SW480 (cell line): ENCODE measurements at places on chromosomes 6 and 20.

DNA sequence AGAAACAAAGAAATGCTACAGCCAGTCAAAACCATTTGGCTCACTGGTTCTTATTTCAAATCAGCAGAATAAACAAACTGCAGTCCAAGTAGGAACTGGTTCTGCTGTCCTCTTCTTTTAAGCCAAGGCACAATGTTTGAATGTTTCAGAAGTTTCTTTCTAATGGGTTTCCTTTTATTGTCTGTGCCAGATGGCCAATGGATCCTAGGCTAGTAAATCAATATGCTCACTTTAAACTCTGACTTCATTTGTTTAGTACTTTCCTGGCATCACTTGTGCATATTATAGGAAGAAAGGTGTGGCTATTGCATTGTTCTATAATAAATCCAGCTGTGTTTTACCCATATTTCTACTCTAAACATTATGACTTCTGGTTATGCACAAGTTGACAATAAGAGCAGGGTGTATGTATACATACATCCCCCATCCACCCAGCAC lies 99.7 kb upstream of the PLCB4 start:
- no peak for DNase-seq

GRCh38 chr20:37390891-37391525 lies 45.1 kb downstream of the SRC start:
- DNase-seq, result no peak

DNA sequence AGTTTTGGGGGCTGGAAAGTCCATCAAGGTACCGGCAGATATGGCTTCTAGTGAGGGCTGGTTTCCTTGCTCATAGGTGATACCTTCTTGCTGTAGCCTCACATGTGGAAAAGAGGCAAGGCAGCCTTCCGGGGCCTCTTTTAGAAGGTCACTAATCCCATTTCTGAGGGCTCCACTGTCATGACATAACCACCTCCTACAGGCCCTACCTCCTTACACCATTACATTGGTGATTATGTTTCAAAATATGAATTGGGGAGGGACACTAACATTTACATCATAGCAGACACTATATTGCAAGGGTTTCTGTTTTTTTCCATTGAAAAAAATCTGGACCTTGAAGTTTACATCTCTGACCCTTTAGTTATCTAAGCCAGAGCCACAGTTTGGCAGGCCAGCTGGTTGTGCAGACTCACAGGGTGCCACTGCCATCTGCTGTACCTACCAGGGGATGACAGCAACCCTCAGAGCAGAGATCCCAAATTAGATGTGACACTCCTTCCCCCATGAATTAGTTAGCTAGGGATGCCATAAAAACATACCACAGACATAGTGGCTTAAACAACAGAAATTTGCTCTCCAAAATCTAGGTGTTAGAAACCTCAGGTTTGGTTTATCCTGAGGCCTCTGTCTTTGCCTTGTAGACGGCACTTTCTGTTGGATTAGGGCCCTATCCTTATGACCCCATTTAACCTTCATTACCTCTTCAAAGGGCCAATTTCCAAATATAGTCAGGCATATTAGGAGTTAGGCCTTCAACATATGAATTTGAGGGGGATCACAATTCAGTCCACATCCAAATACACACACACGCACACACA lies 166.4 kb upstream of the RNF217 start:
- peak; percentile 13 for DNase-seq

- DNase-seq, result peak; percentile 7
These were observed 1192.4 kb upstream of the CITED2 start for GRCh38 chr6:140566781-140567277.

- no peak for DNase-seq
These were observed 251.6 kb upstream of the TAB2 start for GRCh38 chr6:149065658-149066556.

DNA sequence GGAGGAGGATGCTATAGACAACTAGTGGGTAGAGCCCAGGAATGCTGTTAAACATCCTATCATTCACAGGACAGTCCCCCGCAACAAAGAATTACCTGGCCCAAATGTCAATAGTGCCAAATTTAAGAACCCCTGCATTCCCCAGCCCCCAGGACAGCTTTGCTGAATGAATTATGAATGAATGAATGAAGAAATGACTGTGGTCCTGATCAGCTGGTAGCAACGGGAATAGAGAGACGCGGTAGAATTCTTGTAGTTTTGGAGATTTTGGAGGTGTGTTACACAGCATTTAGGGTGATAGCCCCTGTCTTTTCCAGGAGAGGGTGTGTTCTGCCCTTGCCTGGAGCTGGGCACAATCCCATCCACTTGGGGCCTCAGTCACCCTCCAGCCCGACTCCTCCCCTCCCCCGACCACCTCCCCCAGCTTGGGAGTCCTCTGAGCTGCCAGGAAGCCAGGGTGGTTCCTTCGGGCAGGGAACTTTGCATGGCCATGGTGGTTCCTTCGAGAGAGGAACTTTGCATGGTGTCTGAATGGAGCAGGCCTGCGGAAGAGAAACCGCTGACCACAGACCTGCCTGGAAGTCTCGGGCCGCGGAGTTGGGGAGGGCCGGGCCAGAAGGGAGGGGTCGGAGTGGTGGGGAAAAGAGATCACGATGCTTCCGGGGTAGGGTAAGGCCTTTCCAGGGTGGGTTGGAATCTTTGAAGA lies 1.0 kb upstream of the HCK start:
- no peak for DNase-seq

DNA sequence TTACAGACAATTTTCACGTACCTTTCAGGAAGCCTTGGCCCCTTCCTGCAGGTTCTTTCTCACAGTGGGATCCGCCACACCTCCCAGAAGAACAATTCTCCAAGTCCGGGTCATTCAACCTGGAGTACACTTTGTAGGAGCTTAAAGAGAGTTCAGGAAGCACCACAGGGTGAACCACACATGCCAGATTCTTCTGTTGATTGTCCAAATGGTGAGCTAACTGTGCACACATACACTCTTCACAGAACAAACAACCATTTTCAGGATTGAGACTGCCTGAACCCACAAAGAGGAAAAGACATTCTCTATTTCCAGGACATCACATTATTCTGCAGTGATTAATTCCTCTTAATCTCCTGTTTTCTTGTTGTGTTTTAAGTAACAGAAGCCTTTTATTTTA lies 51.0 kb downstream of the SCGN start:
- DNase-seq, result no peak

GRCh38 chr20:63495741-63496595 lies 2.9 kb downstream of the EEF1A2 start:
- no peak for DNase-seq

- DNase-seq, result no peak
These were observed 36.7 kb upstream of the MYLIP start for GRCh38 chr6:16092140-16092539.

GRCh38 chr6:121748850-121749249 lies 313.4 kb downstream of the GJA1 start:
- DNase-seq, result no peak

DNA sequence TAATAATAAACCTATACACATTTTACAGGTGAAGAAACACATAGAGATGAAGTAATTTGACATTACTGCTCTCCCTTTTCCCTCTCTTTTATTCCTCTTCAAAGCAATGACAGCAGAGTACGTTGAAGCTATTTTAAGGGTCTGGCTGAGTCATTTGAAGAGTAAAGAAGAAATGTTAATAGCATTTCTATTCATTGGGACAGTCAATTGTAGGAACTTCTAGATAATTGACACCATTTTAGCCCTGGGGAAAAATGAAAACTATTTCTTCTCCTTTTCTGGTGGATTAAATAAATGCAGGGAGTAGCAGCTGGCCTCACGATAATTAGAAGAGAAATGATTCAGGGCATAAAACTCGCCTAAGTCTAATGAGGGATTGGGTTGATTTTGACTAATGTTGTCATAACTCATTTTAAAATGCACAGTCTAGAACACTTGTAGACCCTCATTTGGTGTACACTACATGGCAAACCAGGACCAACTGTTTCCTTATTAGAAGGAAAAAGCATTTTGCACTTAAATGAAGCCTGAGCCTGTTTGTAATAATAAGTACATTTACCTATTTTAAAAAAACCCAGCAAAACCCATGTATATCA lies 48.1 kb downstream of the RIPOR2 start:
- no peak for DNase-seq

- DNase-seq, result no peak
These were observed 6.0 kb downstream of the DDX43 start for GRCh38 chr6:73400656-73401055.

- no peak for DNase-seq
These were observed 85.6 kb downstream of the POPDC3 start for GRCh38 chr6:105094133-105094640.

GRCh38 chr20:50594231-50594590 lies 84.0 kb downstream of the PTPN1 start:
- DNase-seq, result no peak

DNA sequence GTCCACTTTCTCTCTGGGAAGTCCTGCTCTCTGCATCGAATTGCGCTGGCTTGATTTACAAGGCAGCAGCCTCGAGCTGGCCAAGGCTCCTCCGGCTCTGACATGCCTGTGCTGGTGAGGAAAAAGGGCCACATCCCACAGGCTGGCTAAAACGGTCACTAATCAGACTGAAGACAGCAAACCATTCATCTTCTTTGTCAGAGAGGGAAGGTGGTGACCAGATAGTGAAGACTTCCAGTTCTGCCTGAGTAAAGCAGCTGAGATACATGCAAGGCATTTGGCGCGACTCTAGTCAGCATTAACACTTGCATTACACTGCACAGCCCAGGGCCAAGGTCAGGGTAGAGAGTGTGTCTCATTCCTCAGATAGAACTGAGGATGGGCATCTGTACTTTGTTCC lies 203.2 kb upstream of the MAP3K7 start:
- no peak for DNase-seq

DNA sequence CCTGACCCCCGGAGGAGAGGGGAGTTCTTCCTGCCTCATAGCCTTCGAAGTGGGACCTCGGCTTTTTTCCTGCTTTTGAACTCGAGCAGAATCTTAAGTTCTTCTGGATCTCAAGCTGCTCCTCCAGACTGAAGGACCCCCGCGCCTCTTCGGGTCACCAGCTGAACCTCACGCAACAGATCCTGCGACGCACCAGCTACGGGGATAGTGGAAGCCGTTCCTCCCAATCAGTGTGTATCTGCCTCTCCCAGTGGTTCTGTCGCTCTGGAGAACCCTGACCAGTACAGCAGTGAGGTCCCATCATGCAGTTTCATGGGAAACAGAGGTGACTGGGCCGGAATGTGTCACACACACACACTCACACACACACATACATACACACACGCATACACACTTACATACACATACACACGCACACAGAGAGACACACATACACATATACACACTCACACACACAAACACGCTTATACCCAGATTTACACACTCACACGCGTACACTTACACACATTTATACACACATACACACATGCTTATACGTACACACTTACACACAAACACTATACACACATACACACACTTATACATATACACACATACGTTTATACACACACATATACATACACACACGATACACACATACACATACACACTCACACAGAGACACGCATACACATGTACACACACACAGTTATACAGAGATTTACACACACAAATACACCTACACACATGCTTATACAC lies 170.0 kb downstream of the TTLL2 start:
- no peak for DNase-seq

DNA sequence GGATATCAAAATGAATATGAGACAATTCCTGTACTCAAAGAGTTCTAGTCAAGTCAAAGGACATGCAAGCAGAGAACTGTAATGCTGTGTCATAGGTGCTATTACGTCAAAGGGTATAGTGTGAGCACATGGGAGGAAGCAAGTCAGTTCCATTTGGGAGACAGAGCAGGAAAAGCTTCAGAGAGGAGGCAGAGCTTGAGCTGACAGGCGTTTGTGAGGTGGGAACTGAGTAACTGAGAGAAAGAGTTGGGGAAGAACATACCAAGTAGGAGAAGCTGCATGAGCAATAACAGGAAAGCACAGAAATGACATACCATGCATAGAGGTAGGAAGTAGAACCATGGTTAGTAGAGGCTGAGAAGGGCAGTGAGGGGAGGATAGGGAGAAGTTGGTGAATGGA lies 15.2 kb upstream of the SSR1 start:
- DNase-seq, result no peak
